ENCODE measurements at places on chromosomes 2 and 18. TPM values are rescaled to one million over a fixed set of nuclear protein-coding genes. Genes with fewer than 3 reads are reported as not detected.
A peak's percentile ranks its signal among the peaks of the same experiment; 100 is the strongest.

DNA sequence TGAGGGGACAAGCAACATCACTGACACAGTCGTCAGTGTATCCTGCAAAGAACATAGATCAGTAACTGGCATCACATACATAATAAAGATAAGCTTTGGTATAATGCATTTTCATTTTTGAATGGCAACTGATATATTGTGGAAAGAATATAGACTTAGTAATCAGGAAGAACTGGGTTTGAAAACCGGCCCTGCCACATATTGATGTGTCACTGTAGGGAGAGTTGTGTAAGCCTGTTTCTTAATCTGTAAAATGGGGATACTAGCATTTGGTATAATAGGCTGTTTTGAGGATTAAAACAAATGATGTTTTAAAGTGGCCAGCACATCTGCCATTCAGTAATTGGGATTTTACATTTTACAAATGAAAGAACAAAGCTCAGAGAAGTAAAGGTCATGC is 277.8 kb upstream of the CNTNAP5 start:
- no peaks in the 10 kb centered on the region for H3K4me1 ChIP-seq
- no peak for DNase-seq
- no peaks in the 10 kb centered on the region for H3K36me3 ChIP-seq
- H3K4me3 ChIP-seq = no peak overlapping the region

GRCh38 chr18:45753286-45753685 is 29.3 kb downstream of the SLC14A1 start:
- H3K4me3 ChIP-seq = no peak overlapping the region
- no peaks in the 10 kb centered on the region for H3K27me3 ChIP-seq
- DNase-seq = no peak
- H3K27ac ChIP-seq = no peak overlapping the region

GRCh38 chr2:55012672-55013484 is 37.4 kb downstream of the RTN4 start:
- H3K36me3 ChIP-seq = peaks cover 13% of the 10 kb centered on the region
- no peak overlapping the region for H3K27ac ChIP-seq
- H3K4me1 ChIP-seq = peaks cover 51% of the 10 kb centered on the region
- DNase-seq = no peak

GRCh38 chr18:4721545-4721944 is 266.4 kb upstream of the DLGAP1 start:
- H3K36me3 ChIP-seq = no peaks in the 10 kb centered on the region
- H3K4me3 ChIP-seq = no peak overlapping the region
- H3K27ac ChIP-seq = no peak overlapping the region
- H3K27me3 ChIP-seq = no peaks in the 10 kb centered on the region

DNA sequence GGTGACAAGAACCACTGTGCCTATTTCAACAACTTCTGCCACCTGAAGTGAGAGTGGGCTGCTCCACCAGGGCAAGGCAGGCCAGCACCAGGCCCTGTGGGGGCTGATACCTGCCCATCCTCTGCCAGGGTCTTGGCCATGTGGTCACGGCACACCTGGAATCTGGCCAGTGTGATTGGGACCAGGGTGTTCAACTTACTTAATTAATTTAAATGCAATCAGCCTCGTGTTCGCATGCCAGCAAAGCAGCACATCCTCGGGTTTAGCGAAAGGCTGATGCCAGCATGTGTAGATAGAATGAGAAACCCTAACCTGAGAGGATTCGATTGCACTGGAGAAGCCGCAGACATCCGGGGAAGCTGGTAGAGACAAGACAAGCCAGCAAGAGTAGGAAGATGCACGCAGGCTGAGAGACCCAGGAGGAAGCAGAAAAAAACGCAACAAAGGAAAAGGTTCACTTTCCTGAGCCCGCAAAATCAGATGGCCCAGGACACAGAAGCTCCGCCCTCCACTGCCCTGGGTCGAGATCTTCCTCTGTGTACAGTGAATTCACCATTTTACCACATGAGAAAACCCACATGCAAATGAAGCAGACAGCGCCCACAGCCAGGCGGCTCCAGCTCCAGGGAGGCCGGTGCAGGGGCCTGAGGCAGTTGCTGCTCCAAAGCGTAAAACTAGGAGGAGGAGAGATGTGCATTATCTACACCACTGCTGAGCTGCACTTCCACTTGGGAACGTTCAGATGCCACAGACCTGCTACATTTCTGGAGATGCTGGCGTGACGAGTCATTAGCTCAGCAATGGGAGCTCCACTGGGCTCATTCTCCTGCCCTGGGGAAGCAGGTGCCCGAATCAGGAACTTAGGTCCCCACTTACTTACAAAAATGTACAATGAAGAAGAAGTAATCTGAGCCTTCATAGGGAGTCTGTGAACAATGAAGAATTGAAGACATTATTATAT is 92.1 kb downstream of the TMEM18 start:
- H3K4me3 ChIP-seq = no peak overlapping the region
- no peak for DNase-seq
- H3K27me3 ChIP-seq = 0 out of 2 replicates have a peak, but pooled peaks cover 3% of the 10 kb centered on the region
- no peaks in the 10 kb centered on the region for H3K36me3 ChIP-seq

DNA sequence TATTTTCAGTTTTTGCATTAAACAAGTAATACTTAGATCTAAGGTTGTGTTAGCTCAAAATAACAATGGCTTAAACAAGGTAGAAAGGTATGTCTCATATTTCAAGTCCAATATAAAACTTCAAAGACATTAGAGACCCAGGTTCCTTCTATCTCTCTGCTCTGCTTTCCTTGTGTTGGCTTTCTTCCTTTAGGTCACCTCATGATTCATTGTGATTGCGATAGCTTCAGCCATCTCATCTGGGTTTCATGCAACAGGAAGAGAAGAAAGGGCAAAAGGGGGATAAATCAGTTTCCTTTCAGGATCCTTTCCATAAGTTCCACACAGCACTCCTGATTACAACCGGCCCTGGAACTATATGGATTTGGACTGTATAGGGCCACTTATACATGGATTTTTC is 16.0 kb upstream of the TBR1 start:
- H3K4me1 ChIP-seq = no peaks in the 10 kb centered on the region
- H3K27ac ChIP-seq = no peak overlapping the region
- DNase-seq = no peak
- H3K27me3 ChIP-seq = no peaks in the 10 kb centered on the region
- H3K4me3 ChIP-seq = no peak overlapping the region
- H3K36me3 ChIP-seq = peaks cover 34% of the 10 kb centered on the region

DNA sequence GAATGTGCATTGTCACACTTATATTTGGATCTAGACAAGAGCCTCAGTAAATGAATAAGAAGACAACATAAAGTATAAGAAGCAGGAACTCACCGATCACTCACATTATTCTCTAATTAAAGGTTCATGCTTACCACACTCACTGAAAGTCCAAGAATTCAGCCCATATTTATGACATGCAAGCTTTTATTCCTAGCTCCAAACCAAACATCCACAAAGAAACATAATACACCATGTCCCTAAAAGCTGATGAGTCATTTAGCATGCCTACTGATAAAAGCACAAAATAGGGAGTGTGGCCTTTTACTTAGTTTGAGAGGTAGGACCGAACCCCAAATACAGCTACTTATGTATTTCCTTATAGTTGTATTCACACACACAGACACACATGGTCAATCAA is 1094.6 kb upstream of the CDH2 start:
- no peaks in the 10 kb centered on the region for H3K4me1 ChIP-seq
- no peak overlapping the region for H3K27ac ChIP-seq
- no peaks in the 10 kb centered on the region for H3K36me3 ChIP-seq

GRCh38 chr2:205161156-205161839 is 521.0 kb upstream of the NRP2 start:
- H3K27ac ChIP-seq = no peak overlapping the region
- H3K27me3 ChIP-seq = no peaks in the 10 kb centered on the region
- H3K4me1 ChIP-seq = no peaks in the 10 kb centered on the region
- H3K4me3 ChIP-seq = no peak overlapping the region
- H3K36me3 ChIP-seq = no peaks in the 10 kb centered on the region

DNA sequence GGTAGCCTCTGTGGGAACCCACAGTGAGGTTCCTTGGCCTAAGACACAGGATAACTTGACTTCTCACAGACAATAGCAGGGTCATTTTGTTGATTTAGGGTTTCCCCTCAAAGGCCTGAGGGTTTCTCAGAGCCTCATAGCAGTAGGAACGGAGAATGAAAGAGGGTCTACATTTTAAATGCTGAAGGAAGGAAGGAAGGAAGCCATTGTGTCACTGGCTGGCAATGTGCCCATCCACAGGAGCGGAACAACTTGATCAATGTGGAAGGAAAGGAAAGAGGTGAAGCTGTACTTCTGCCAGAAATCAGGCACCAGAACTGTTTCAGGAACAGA is 5.1 kb downstream of the IL1B start:
- peaks cover 8% of the 10 kb centered on the region for H3K4me1 ChIP-seq
- no peak overlapping the region for H3K4me3 ChIP-seq
- H3K36me3 ChIP-seq = 0 out of 2 replicates have a peak, but pooled peaks cover 3% of the 10 kb centered on the region
- no peak for DNase-seq
- no peak overlapping the region for H3K27ac ChIP-seq

DNA sequence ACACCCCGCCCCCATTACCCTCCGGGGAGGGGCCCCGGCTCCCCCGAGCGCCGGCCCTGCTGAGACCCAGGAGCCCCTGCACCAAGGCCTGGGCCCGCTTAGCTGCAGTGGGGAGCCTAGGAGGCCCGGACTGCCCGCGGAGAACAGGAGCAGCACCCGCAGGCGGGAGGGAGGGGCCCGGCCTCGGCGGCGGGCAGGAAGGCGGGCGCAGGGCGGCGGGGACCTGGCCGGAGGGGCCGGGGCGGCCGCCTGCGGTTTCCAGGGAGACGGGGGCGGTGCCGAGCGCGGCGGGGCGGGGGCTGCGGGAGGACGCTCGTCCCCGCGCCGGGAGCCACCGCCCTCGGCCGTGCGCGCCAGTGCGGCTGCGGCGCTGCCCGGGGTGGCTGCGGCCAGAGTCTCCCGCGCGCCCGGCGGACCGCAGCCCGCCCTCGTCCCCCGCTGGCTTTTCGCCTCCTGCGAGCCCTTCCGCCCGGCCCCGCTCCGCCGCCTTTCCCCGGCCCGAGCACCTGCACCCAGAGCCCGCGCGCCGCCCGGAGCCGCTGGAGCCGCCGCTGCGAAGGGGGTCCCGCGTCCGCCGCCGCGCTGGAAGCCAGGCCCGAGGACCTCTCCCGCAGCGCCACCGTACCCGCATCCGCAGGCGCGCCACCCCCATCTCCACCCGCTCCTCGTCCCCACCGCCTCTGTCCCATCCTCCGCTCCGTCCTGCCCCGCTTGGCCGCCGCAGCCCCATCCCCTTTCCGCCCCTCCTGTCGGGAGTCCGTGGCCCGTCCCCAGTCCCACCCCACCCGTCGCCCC is 17.2 kb downstream of the GPC1 start:
- peak overlapping the region; percentile 42 for H3K4me3 ChIP-seq
- no peaks in the 10 kb centered on the region for H3K36me3 ChIP-seq
- no peak overlapping the region for H3K27ac ChIP-seq
- peaks cover 4% of the 10 kb centered on the region for H3K27me3 ChIP-seq

GRCh38 chr18:46820863-46821262 is 64.0 kb upstream of the ST8SIA5 start:
- H3K27ac ChIP-seq = no peak overlapping the region
- H3K27me3 ChIP-seq = no peaks in the 10 kb centered on the region
- H3K36me3 ChIP-seq = no peaks in the 10 kb centered on the region
- no peaks in the 10 kb centered on the region for H3K4me1 ChIP-seq
- H3K4me3 ChIP-seq = no peak overlapping the region

DNA sequence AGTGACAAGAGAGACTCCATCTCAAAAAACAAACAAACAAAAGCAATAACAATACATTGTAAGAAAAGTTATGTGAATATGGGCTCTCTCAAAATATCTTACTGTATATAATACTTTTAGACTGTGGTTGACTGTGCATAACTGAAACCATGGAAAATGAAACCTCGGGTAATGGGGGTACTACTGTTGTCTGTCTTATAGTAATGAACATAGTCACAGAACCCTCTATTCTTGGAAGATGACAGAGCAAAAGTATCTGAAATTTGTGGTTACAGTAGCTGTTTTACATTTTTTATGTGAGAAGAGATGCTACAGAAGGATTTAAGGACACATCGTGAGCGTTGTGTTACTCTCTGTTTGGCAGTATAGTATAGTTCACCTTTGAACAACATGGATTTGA is 60.5 kb downstream of the MAP4K4 start:
- no peaks in the 10 kb centered on the region for H3K36me3 ChIP-seq
- peak overlapping the region; percentile 98 for H3K27ac ChIP-seq
- DNase-seq = peak; percentile 56

GRCh38 chr2:45119038-45119437 is 109.8 kb upstream of the SIX2 start:
- peaks cover 72% of the 10 kb centered on the region for H3K4me1 ChIP-seq
- no peaks in the 10 kb centered on the region for H3K27me3 ChIP-seq
- no peak for DNase-seq
- H3K36me3 ChIP-seq = no peaks in the 10 kb centered on the region
- peak overlapping the region; percentile 63 for H3K27ac ChIP-seq

GRCh38 chr2:188318161-188318749 is 26.6 kb downstream of the GULP1 start:
- H3K4me3 ChIP-seq = no peak overlapping the region
- no peak overlapping the region for H3K27ac ChIP-seq
- peaks cover 17% of the 10 kb centered on the region for H3K36me3 ChIP-seq

GRCh38 chr2:19863303-19864041 is 38.3 kb downstream of the TTC32 start:
- DNase-seq = peak; percentile 65
- H3K36me3 ChIP-seq = no peaks in the 10 kb centered on the region
- H3K4me1 ChIP-seq = peaks cover under 1% of the 10 kb centered on the region
- H3K4me3 ChIP-seq = no peak overlapping the region

- H3K4me1 ChIP-seq = no peaks in the 10 kb centered on the region
- no peaks in the 10 kb centered on the region for H3K36me3 ChIP-seq
- DNase-seq = no peak
- no peak overlapping the region for H3K27ac ChIP-seq
Measured at GRCh38 chr2:16104315-16104948, 164.1 kb downstream of the MYCN start.

DNA sequence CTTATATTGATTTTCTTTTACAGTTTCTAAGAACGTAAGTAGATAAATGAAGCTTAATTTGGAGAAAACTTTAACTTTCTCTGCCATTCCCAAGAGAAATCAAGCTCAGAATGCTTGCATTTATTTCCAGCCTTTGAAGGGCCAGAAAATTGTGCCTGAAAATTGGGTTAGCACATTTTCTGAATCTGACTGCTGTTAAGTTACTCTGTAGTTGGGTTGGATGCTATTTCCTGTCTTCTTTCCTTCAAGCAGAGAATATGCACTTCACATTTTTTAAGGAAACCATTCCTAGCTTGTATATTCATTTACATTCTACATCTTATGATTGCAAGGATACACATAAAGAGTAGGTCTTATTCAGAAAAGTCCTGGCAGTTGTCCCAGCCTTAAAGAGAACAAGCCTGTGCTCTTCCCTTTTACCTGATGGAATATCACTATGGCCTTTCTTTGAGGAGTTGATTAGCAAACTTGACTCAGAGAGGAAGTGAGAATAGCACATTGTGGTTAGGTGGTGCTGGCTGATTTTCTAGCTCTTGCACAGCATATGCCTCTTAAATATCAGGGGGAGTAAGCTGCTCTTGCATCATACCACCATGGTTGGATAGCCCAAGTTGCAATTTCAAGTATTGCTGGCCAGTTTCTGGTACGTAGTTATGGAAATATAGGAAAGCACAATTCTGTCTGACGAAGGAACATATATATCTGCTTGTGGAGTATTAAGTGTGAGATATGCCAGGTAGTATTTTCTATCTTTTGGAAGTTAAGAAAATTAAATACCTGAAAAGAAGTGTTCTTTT is 133.7 kb downstream of the COMMD1 start:
- H3K4me3 ChIP-seq = no peak overlapping the region
- H3K36me3 ChIP-seq = no peaks in the 10 kb centered on the region
- no peak overlapping the region for H3K27ac ChIP-seq

Gene FHOD3
- total RNA-seq = 0.53 TPM

Gene CNGA3
- total RNA-seq = not detected

Gene GCA
- 6.8 TPM for total RNA-seq

Gene GKN1
- total RNA-seq = not detected

Gene ZNF516
- total RNA-seq = 17.4 TPM

Gene MC4R
- not detected for total RNA-seq
